ENCODE measurements at places on chromosomes 7 and 10. TPM values are rescaled to one million over a fixed set of nuclear protein-coding genes. Genes with fewer than 3 reads are reported as not detected.

The SUN3 gene
- total RNA-seq, result not detected

The PROSER2 gene
- total RNA-seq, result 9.5 TPM

The TMEM213 gene
- total RNA-seq, result 2.3 TPM

The TCERG1L gene
- total RNA-seq, result under 0.01 TPM

The NPC1L1 gene
- 0.16 TPM for total RNA-seq

The MYL7 gene
- not detected for total RNA-seq

The CH25H gene
- total RNA-seq, result 2.0 TPM

The C10orf53 gene
- not detected for total RNA-seq

The SYT15 gene
- total RNA-seq, result 5.9 TPM

The CELF2 gene
- 178 TPM for total RNA-seq

The TMEM196 gene
- not detected for total RNA-seq

The CPXM2 gene
- total RNA-seq, result 5.3 TPM

The RAMP3 gene
- total RNA-seq, result 11.7 TPM

- DNase-seq, result no peak
Measured at GRCh38 chr7:11060893-11061292, 87.2 kb downstream of the PHF14 start.

- DNase-seq, result no peak
Measured at GRCh38 chr7:99108613-99109012, 35.3 kb downstream of the SMURF1 start.

DNA sequence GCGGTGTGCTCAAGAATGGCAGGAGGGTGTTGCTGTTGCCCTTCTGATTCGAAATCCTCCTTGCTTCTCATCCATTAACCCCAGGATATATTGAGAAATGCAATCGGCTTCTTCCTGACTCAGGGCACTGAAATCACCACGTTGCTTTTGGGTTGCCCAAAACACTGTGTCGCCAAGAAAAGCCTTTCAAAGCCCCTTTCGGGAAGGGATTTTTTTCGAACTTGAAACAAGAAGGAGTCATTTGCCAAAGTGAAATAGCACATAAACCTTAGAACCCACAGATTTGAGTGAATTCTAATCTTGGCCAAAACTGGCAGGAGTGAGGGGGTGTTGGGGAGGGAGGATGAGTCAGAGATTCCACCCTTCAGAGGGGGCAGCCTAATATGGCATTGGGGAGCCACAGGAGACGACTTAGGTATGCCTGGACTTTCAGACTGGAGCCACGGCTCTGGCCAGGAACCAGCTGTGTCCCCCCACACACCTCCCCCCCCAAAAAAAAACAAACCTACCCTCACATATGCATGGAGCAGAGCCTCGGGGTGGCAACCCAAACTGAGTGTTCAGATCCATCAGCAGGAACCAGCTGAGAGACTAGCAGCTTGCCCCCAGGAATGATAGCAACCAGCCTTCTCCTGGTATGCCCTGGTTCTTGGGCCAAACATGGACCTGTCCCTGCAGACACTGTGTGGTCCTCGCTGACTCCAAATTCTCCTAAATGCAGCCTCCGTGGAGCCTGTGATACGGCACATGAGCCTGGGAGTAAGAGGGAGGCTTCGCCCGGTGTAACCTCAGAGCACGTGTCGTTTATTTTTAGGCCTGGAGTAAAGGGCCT lies 138.4 kb downstream of the FGFR2 start:
- no peak for DNase-seq

DNA sequence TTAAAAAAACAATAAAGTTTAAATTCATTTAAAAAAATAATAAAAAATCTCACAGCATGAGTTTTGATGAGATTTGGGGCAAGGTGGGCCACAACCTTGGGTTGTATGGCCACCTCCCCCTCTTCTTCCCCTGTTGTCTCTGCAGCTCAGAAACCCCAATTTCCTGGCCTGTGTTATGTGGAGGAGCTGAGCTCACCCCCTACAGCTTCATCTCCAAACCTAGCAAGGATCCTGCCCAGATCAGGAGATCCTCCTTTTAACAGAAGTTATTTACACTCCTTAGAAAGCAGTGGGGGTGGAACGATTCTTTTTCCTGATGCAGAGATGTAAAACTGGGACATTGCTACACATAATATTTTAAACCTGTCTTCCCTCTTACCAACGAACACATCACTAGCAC lies 6.9 kb upstream of the SH2D4B start:
- no peak for DNase-seq

DNA sequence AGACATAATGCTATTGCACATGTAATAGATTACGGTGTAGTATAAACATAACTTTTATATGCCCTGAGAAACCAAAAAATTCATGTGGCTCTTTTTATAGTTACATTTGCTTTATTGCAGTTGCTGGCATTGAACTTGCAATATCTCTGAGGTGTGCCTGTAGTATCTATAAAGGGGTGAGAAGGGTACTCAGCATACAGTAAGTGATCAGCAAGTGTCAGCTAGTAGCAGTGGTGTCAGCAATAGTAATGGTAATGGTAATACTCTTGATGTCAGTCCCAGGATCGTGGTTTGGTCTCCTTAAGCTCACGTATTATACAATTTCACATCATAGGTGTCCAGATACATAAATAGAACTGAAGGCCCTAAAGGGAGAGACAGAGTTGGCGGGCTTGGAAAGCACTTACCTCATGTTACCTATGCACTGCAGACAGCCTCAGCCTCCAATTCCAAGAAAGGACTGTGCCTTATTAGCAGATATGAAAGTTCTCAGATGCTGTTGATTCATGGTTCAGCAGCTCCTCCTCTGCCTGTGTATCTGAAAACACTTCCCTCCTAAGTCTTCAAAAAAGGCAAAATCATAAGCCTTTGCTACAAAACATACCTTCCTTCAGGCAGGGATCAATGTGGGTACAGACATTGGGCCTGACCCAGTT lies 6.6 kb upstream of the GIMAP7 start:
- no peak for DNase-seq

DNA sequence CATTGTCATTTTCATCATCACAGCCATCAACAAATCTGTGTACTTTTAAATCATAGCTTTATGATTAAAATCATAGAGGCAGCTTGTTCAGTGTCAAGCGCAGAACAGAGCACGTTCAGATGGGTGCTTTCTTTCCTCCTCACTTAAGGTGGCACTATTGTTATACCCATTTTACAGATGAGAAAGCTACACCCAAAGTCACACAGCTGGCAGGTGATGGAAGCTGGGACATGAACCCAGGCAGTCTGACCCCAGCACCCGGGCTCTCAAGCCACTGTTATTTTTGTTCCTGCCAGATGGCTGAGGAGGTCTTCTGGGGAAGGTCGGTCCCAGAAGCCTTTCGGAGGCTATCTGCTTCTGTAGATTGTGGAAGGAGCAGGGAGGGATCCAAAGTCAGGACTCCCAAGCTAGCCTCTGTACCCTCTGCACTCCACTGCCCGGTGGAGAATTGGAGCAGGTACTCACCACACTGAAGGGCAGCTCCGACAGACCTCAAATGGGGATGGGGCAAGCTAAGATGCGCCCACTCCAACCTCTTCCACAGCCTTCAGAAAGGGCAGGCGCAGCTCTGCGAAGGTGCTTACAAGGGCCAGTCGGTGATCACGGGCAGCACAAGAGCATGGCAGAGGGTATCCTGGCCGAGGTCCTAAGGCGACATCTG lies 610 bp downstream of the AVPI1 start:
- no peak for DNase-seq

GRCh38 chr7:732556-732955 lies 5.5 kb upstream of the PRKAR1B start:
- DNase-seq, result no peak

DNA sequence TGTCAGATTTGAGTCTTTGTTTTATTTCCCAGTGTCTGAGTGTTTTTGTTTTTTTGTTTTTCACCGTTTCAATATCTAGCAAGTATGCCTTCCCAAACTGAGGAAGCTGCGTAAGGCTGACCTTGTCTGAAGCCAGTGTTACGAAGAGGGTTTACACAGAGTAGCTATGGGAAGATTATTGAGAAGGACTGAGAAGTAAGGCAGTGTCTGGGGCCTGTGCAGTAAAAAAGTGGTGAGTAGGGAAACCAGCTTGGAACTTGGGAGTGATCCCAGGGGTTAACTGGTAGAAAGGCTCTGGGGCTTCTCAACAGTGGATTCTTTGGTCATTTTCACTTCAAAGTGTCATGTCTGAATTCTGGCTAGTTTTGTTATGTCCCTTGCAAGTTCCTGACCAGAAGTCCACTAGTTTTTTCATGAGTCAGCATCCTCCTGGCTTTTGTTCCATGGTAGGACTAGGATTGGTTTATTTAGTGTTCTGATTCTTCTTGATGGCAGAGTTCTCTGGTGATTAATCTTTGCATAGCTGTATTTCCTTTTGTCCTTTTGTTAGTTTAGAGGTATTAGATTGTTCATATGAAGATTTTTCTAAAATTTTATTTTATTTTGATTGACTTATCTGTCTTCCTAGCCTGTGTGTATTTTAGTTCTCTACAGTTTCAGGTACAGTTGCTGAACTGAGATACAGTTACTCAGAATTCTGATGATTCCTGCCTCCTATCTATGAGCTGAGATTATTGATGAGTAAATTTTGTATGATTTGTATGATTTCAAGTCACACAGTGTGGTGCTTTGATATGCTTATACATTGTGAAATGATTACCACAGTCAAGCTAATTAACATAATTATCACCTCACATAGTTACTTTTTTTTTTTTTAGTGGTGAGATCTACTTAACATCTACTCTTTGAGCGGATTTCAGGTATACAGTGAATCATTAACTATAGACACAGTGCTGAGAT lies 19.0 kb downstream of the GARS1 start:
- no peak for DNase-seq

- DNase-seq, result no peak
Measured at GRCh38 chr10:72490951-72491350, 134.9 kb downstream of the MICU1 start.

GRCh38 chr7:148903504-148903903 lies 19.4 kb upstream of the EZH2 start:
- no peak for DNase-seq

- no peak for DNase-seq
Measured at GRCh38 chr7:110130669-110131068, 960.3 kb upstream of the LRRN3 start.

GRCh38 chr7:21542891-21543527 lies at the start of gene DNAH11:
Gene DNAH11 (plus strand): TSS chr7:21543039. CDS start chr7:21543246, 207 bp downstream.
- no peak for DNase-seq

GRCh38 chr7:141073641-141074161 lies at the start of gene TMEM178B:
Gene TMEM178B (plus strand): TSS chr7:141074064.
- DNase-seq, result no peak

DNA sequence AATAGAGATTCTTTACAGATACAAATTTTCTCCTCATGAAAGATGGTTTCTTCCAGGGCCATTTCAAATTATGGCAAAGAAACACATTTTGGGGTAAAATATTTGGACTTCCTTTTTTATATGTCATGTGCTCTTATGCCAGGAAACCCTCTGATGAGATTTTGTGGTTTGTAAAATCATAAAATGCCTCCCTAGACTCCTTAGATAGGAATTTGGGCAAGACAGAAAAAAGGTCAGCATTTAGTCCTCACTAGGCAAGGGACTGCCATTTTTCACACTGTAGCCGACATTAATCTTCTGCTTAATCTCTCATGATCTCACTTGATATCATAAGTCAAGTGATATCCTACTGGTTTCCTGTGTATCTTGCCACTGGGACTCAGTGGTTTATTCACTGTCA lies 286.4 kb downstream of the ARHGAP12 start:
- DNase-seq, result no peak

DNA sequence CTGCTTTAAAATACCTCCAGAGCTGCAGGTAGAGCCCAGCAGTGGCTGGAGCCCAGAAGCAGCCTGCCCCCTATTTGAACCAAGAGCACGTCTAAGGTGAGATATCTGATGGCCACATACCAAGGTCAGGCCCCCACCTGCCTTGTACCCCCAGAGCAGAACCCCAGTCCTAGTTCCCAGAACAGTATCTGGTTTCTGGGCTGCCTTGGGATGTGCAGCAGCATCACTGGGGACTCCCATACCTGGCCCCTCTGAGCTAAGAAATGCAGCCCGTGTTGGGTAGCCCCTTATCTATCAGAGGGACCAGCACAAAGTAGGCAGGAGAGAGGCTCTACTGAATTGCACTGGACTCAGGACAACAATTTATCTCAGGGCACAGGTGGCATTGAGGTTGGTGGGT lies 8.9 kb downstream of the SFTPD start:
- DNase-seq, result no peak

- DNase-seq, result peak; percentile 84
Measured at GRCh38 chr10:24415455-24416125, 206.7 kb downstream of the KIAA1217 start.

GRCh38 chr10:13338390-13339110 lies 9.5 kb downstream of the SEPHS1 start:
- DNase-seq, result no peak

DNA sequence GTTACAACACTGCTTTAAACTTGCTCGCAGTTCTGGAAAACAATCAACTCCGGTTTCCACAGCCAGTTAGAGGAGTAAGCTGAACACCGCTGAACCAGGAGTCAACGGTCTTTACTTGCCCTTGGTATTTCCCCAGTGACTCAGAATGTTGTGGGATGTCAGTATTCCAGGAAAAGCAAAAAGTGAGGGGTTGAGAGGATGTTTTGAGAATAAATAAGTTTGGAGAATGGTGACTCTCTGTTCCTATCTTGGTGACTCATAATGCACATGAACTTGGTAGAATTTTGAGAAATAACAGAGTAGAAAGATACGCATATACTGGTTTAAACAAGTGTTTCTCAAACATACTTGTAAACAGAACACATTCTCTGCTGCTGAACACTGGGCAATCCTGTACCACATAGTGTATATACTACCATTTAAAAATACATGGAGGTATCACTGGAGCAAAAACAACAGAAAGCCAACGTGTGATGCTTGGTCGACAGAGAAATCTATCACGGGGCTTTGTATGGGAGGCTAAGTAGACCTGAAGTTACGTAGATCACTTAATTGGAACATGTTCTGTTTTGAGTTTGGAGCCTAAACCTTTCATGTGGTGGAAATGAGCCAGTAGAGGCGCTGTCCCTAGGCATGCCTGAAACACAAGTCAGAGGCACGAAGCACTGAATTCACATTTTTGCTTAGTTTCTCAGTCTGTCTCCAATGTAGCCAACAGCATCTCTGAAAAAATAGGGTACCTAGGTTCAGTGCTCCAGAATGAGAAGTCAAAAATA lies 534.3 kb downstream of the PARD3 start:
- no peak for DNase-seq

GRCh38 chr7:152103691-152104090 lies 78.2 kb downstream of the GALNT11 start:
- no peak for DNase-seq

Data from breast epithelium (tissue), 4 donors.